Stimulated activated CD8-positive, alpha-beta memory T cell treated with anti-CD3 and anti-CD28 coated beads, Interleukin-4, amount 100 ng/mL, for 1 hour (primary cell): ENCODE measurements at places on chromosomes 11 and 22.

- no peak for DNase-seq
These were observed 39.3 kb downstream of the NF2 start for GRCh38 chr22:29642694-29643093.

GRCh38 chr11:13023423-13023822, 14.3 kb downstream of the RASSF10 start:
- no peak for DNase-seq

DNA sequence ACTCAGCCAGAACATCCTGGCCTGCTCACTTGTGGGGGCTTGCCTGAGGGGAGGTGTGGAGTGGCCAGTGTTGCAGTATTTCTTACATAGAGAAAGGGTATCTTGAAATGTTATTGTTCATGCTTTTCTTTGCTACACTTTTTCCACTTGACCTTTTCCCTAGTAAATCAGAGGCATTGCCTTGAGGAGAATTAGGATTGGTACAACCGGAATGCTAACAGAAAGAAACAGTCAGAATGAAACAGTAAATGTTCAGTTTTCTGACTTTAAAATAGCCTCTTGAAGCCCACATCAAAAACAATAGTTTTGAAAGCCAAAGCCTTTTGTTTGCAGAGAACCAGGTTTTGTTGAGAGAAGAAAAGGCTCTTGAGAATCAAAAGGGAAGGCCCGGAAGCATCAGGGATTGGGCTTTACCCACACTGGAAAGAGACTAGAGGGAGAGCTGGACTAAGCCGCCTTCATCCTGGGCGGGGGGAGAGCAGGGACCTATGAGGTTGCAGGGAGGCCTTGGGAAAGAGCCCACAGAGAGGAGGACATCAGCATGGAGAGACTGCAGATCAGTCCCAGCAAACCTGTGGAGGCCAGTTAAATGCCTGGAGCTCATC, 12.4 kb downstream of the ADM start:
- DNase-seq, result no peak

DNA sequence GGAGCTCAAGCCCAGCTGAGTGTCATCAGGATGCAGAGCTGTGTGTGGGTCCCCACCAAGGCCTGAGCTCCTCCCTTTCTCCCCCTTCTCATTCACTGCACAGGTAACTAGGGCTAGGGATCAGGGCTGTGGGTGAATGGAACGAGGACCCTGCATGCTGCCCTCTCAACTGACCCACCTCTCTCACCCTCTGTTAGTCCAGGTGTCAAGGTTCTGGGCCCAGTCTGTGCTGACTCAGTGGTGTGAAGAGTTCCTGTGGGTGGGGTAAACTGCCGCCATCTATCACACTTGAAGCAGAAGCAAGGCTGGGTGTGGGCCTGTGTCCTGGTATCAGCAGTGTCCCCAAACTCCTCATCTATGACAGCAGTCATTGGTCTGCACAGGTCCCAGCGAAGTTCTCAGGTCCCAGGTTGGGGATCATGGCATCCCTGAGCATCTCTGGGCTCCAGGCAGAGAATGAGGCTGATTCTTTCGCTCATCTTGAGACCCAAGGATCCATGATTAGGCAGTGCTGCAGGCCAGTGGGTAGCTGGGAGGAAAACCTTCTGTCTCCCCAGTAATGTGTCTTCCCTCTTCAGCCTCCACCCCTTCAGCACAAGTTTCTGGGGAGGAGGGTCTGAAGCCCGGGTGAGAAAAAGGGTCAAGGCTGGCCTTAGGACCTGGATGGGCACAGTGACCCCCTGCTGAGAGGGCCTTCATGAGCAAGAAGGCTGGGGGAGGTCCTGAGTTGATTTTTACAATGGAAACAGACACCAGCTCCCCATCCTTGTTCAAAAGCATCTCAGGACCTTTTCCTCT, 109.8 kb downstream of the ZNF280B start:
- DNase-seq, result no peak

- no peak for DNase-seq
These were observed 54.4 kb upstream of the SYN3 start for GRCh38 chr22:33112580-33112979.

GRCh38 chr11:42631220-42631843, 680.5 kb upstream of the API5 start:
- no peak for DNase-seq

DNA sequence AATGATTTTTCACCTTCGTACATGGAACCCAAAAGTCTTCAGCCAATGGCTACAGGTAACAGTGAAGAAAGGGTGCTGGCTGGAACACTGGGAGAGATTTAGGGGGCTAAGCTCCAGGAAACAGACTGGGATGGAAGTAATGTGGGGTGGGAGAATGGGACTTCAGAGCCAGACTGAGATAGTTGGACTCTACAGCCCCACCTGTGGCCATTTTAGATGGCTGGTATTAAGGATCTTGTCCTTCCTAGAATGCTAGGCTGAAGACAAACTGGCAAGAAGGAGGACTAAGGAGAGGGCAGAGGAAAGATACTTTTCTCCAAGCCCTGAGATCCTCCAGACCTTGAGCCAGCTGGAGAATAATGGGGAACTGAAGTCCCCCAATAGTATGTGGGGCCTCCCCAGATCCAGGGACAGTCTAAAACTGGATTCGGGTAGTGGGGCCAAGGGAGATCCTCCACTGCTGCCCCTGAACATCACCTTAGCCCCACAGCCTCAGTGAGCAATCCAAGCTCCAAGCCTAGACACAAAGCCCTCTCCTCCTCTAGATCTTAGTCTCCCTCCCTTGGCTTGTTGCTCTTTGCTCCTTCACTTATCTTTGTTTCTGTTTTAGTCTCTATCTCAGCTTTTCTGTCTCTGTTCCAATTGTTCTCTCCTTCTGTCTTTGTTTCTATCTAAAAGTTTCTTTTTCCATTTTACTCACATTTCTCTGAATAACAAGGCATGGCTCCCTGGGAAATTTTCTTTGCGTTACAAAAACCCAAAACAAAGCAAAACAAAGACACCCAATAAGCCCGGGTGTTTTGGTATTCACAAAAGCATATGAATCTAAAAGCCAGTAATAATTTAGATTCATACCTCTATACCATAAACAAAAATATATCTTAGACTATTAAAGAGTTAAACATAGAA, 16.2 kb upstream of the RRAS2 start:
- DNase-seq, result no peak
